ENCODE measurements at places on chromosomes 12 and 14. TPM values are rescaled to one million over a fixed set of nuclear protein-coding genes. Genes with fewer than 3 reads are reported as not detected.

DNA sequence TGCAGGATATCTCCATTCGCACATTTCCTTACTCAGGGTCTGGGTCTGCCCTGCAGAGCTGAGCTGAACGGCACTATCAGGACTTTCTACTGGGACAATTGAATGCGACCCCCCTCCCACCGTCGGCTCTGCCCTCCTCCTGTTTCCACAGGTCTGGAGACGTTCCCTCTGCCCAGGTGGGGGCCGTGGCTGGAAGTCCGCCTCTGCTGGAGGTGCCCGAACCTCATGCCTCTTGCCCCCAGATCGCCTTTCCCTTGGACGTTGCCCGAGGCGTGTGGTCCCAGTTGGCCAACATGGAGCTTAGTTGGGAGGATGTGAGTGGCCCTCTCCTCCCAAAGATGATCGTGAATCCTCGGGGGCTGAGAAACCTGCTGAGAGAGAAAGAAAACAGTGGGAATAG lies 21.2 kb upstream of the KLC1 start:
- no peaks in the 10 kb centered on the region for H3K27me3 ChIP-seq
- H3K27ac ChIP-seq: no peak overlapping the region
- DNase-seq: no peak
- H3K36me3 ChIP-seq: peaks cover 11% of the 10 kb centered on the region

EAPP gene
- total RNA-seq: 34.8 TPM

DNA sequence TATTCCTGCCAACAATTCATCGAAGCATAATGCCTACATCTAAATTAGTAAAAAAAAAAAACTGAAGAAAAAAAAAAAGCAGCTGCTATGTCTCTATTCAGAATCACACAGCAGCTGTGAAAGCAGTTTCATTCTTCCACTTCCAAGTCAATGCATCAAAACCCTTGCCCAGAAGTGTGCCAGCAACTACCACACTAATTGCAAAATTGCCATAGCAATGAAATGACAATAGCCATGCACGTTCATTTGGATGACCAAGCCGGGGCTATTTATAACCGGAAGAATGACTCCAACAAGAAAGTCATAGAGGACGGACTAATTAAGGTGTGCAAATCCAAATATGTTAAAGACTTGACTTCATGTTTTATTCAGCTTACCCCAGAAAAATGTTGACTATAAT lies 42.5 kb downstream of the SLC2A13 start:
- H3K27ac ChIP-seq: no peak overlapping the region
- H3K36me3 ChIP-seq: no peaks in the 10 kb centered on the region
- peaks cover 2% of the 10 kb centered on the region for H3K4me1 ChIP-seq
- DNase-seq: no peak
- H3K4me3 ChIP-seq: no peak overlapping the region

GRCh38 chr12:55931317-55931779 lies 386 bp downstream of the DGKA start:
- H3K27ac ChIP-seq: no peak overlapping the region
- peak overlapping the region; percentile 82 for H3K4me3 ChIP-seq
- peaks cover 4% of the 10 kb centered on the region for H3K27me3 ChIP-seq
- no peaks in the 10 kb centered on the region for H3K36me3 ChIP-seq
- no peak for DNase-seq
- peaks cover 6% of the 10 kb centered on the region for H3K4me1 ChIP-seq

DNA sequence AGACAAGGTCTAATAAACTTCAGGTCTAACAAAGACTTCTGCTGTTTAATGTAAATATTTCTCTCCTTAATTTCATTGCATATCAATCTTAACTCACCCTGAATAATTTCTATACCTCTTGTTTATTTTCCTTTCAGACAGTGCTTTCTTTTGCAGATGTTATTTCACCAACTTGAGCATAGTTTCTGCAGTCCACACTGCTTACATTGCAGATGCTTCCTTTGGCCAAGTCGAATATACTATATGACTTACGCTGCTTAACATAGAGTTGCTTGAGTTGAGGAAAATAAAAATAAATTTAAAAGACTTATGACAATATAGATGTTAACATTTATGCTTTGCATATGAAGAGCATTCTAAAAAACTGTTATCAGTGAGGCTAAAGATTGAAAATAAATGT lies 217.7 kb downstream of the PTPRO start:
- no peak overlapping the region for H3K27ac ChIP-seq
- H3K27me3 ChIP-seq: no peaks in the 10 kb centered on the region
- DNase-seq: no peak
- no peaks in the 10 kb centered on the region for H3K36me3 ChIP-seq
- H3K4me1 ChIP-seq: no peaks in the 10 kb centered on the region

RHNO1 gene
- 36.7 TPM for total RNA-seq

FAIM2 gene
- total RNA-seq: 0.42 TPM

CHST11 gene
- total RNA-seq: 7.9 TPM

- H3K4me3 ChIP-seq: no peak overlapping the region
Measured at GRCh38 chr14:55739967-55740648, 160.1 kb downstream of the KTN1 start.

GRCh38 chr12:57479376-57480115 lies at the start of gene ARHGAP9:
Gene ARHGAP9, minus strand, starts transcription at chr12:57479866. Its CDS starts 460 bp downstream, at chr12:57479406.
- H3K36me3 ChIP-seq: no peaks in the 10 kb centered on the region
- no peak within 1 kb of the TSS for H3K4me3 ChIP-seq
- no peak within 1 kb of the TSS for H3K27ac ChIP-seq

SRRM4 gene
- total RNA-seq: 1.1 TPM

Data from H9 (cell line).